ENCODE measurements at places on chromosomes 7 and 10. TPM values are rescaled to one million over a fixed set of nuclear protein-coding genes. Genes with fewer than 3 reads are reported as not detected.
A peak's percentile ranks its signal among the peaks of the same experiment; 100 is the strongest.

NKX2-3 gene
- total RNA-seq = 2.5 TPM

- no peak for DNase-seq
Measured at GRCh38 chr7:22872096-22872807, 49.6 kb upstream of the TOMM7 start.

GRCh38 chr7:100455206-100455605 lies 8.9 kb downstream of the SPACDR start:
- no peak for DNase-seq

TPK1 gene
- total RNA-seq = 37.9 TPM

PNLIPRP3 gene
- total RNA-seq = not detected

NPC1L1 gene
- total RNA-seq = not detected

FAM25G gene
- not detected for total RNA-seq

DNA sequence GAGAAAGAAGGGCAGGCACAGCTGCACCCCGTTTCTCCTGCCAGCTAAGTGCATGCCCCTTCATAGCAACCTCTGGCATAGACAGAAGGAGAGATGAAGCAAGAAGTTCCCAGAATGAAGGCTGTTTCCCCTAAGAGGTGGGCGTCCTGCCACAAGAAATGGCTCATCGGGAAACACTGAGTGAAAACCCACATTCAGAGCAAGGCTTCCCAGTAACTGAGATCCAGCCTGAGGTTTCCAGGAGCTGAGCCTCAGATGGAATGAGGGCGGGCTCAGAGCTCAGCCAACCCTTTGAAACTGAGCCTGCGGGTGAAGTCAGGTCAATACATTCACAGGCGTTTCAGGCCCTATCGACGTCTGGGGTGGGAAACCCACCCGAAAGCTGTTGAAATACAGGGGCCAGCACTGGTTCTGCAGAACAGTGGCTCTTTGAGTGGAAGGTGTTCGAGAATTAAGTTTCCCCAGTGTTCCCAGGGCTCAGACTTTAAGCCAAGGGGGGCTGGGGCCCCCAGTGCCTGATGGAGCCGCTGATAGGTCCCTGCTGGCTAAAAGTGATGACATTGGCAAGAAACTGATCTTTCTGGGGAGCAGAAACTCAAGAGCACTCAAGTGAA lies 510.2 kb downstream of the RPS24 start:
- no peak for DNase-seq

NKX6-2 gene
- total RNA-seq = not detected

- peak; percentile 60 for DNase-seq
Measured at GRCh38 chr10:102669206-102670064, 25.2 kb downstream of the TRIM8 start.

- no peak for DNase-seq
Measured at GRCh38 chr10:83184641-83185040, 954.7 kb upstream of the GHITM start.

MBL2 gene
- total RNA-seq = 0.17 TPM

CHRM2 gene
- not detected for total RNA-seq

DNA sequence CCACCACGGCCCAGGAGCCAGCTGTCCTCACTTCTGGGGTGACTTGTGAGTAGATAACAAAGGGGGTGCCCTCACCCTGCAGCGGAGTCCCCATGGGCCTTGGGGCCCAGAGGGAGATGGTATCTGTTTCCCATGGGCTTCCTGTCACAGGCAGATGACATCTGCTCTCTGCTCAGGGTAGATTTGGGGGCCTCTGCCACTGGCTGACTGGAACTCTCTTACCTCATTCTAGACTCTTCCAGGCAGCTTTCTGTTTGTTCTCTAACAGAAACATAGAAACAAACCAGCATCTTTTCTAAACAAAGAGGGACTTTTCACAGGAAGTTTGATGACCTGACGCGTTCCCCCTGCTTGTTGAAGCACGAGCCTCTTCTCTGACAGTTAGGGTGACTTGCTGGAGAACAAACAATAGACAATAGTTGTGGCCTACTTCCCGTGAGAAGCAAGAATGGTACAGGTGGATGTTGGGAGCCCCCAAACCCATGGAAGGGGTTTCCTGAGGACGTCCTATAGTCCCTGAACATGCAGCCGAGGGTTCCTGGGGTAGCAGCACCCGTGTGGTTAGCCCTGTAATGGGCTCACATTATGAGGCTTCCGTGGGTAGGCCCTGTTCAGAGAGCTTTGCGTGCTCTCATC lies 61.6 kb downstream of the GRK5 start:
- DNase-seq = no peak

- no peak for DNase-seq
Measured at GRCh38 chr7:127807829-127808228, 155.8 kb downstream of the SND1 start.

SPACDR gene
- not detected for total RNA-seq

SPDYE1 gene
- not detected for total RNA-seq

DKK1 gene
- 8.6 TPM for total RNA-seq

DNA sequence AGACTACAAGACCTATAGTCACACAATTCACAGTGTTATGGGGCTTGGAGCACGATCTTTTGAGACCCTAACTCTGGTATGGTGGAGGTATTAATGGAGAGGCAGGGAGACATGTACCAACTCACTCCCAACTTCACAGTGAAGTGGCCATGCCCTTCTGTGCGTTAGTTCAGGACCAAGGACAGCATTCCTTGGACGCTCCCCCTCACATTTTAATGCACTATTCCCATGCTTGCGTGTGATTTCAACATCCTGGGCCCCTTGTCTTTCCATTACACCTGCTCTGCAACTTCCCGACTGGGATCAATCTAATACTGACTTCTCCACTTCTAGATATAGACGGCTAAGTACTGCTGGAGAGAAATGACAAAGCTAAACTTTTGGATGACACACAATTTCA lies 72.7 kb downstream of the PLCE1 start:
- peak; percentile 22 for DNase-seq

SH3PXD2A gene
- 2.8 TPM for total RNA-seq

DNA sequence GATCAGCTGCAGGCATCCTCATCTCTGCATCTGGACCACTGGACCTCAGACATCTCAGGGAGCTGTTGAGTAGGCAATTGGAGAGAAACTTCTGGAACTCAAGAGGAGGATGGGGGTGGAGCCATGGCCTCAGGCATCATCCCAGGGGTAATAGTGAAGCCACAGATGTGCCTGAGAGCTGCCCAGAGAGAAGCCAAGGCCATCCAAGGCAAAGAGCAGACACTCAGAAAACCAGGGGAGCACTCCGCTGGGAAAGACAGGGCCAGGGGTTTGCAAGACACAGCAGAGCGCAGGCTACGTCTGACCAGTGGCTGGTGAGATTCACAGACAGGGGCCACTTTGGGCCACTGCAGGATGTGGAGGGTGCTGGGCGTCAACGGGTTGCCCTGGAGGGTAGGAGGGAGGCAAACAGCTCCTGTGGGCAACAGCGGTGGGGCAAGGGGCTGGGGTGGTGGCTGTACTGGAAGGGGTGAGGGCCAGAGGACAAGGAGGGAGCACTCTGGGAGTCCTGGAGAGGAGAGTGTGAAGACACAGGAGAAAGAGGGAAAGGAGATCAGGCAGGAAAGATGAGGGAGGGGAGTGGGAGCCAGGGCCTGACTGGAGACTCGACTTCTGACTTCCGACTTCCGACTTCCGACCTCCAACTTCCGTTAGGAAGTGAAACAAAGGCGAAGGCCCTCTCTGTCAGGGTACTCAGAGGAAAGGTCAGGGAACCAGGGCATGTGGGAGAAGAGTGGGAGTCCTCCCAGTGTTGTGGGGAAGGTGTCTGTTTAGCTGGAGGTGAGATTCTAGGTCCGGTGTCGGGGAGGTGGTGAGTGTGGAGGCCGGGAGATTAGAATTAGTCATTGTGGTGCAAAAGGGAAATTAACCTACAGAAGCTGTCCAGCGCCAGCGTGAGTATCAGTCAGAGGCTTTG lies 69.7 kb upstream of the ANTXRL start:
- DNase-seq = no peak

- no peak for DNase-seq
Measured at GRCh38 chr7:107687656-107688055, 27.0 kb downstream of the SLC26A4 start.
